ENCODE measurements at places on chromosomes 3 and 15. TPM values are rescaled to one million over a fixed set of nuclear protein-coding genes. Genes with fewer than 3 reads are reported as not detected.

DNA sequence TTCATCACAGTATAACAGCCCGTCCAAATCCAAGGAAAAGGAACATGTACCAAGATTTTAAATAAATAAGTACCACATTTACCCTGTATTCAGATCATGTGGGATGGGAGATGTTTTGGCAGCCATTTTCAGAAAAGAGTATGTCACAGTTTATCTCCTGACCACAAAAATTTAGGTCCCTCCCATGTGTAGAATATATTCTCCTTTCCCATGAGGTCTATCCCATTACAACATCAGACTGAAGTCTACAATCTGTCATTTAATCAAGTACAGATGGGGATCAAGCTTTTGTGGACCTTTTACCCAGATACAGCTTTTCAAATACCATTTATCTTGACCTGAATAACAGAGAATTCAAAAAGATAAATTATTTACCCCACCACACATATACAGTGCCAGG, 444.5 kb downstream of the PLOD2 start:
- no peaks in the 10 kb centered on the region for H3K4me1 ChIP-seq
- no peaks in the 10 kb centered on the region for H3K27me3 ChIP-seq
- no peak overlapping the region for H3K4me3 ChIP-seq
- DNase-seq, result no peak

DNA sequence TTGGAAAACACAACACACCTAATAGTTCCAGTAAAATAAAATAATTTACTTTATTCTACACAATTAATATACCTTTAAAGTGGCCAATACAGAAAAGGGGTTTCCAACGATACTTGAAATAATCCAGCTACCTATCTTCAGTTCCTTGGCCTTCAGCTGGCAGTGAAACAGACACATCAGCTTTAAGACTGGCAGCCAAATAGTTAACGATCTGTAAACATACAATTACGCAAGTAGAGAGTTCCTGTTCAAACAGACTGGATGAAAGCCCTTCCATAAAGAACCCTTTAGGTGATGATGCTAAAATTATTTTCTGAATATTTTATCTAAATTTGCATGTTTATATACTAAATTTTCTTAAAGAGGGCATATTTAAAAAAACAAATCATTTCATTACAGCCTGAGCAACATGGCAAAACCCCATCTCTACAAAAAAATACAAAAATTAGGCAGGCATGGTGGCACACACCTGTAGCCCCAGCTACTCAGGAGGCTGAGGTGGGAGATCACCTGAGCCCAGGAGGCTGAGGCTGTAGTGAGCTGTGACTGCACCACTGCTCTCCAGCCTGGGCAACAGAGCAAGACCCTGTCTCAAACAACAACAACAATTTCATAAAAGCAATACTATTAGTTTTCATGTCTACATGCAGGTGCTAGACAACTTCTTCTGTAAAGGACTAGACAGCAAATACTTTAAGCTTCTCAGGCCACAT, 12.9 kb downstream of the DYNC1LI1 start:
- no peak for DNase-seq
- no peaks in the 10 kb centered on the region for H3K36me3 ChIP-seq
- H3K27ac ChIP-seq, result no peak overlapping the region
- H3K4me1 ChIP-seq, result peaks cover 6% of the 10 kb centered on the region

CLN6 gene
- total RNA-seq, result 21.1 TPM

- H3K4me1 ChIP-seq, result peaks cover 5% of the 10 kb centered on the region
- no peak overlapping the region for H3K4me3 ChIP-seq
- H3K27ac ChIP-seq, result no peak overlapping the region
- no peaks in the 10 kb centered on the region for H3K36me3 ChIP-seq
Observed at GRCh38 chr3:58560771-58561311, 16.4 kb downstream of the FAM107A start.

DNA sequence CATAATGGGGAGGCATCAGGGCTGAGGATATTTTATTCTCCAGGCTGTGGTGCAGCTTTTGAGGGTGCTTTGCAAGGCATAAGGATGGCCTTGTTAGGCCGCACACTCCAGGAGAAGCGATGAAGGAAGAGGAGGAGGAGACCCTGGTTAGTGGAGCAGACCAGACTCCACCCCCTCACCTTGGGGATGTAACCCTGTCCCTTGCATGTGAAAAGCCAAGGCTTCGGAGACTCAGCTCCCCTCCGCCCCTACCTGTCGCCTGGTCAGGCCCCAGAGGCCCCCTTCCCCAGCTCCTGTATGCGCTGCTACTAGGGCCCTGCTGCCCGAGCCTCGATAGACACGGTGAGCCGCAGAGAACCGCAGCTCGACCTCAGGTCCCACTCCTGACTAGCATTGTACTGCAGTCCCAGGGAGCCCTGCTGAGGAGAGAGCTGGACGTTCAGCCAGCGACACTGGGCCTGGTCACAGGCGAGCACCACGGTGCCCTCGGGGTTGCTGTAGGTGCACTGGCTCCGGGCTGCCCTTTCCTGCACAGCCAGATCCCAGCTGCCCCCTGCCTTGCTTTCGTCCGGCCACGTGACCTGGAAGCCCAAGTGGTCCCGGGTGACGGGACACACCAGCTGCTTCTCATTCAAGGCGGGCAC, 10.2 kb downstream of the CPN2 start:
- no peaks in the 10 kb centered on the region for H3K4me1 ChIP-seq
- no peaks in the 10 kb centered on the region for H3K27me3 ChIP-seq
- no peaks in the 10 kb centered on the region for H3K36me3 ChIP-seq
- DNase-seq, result no peak
- H3K4me3 ChIP-seq, result no peak overlapping the region
- H3K27ac ChIP-seq, result no peak overlapping the region
